ENCODE measurements at places on chromosomes 1 and 21.

DNA sequence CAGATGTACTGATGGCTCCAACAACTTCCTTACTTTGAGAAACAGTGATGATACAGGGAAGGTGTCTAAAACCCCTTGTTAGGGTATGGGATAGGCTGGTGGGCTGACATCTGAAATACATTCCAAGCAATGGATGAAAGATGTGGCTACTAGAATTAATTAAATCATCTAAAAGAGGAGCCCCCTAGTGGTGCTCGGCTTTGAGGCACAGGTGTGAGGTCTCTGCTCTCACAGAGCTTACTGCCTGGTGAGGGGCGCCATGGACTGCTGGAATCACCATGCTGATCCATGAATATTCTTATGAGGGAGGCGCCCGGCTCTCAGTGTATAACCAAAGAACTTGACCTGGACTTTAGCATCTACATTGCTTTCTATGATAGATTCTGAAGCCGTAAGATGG, 48.5 kb downstream of the GNG4 start:
- DNase-seq, result peak; percentile 8

DNA sequence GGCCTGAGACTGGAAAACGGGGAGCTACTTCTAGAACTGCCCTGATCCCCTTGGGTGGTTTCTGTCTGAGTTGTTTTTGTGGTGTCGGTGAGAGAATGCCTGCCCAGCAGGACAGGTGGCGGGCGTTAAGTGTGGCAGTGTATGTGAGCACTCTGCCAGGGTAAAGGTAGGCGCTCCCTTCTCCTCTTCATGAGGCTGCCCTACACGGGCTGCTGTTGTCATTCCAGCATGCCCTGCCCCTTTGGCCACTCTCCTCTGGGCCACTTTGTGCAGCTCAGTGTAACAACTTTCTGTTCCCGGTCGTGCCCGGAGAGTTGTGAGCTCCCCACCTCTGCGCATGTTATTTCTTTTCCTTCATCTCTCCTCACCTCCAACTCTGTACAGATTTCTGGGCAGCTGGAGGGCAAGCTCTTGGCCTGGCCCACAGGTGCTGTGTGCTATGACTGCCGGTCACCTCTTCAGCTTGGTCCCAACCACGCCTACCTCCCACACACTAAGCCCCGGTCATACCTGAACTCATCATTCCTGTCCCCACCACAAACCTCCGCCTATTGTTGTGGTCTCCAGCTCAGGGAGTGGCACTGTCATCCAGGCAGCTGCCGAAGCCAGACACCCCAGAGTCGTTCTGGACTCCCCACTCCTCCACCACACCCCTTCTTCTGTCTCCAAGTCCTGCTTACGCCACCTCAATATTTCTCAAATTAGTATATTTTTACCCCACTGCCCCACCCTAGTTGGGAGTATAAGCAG, 69.0 kb downstream of the GADD45A start:
- DNase-seq, result no peak

DNA sequence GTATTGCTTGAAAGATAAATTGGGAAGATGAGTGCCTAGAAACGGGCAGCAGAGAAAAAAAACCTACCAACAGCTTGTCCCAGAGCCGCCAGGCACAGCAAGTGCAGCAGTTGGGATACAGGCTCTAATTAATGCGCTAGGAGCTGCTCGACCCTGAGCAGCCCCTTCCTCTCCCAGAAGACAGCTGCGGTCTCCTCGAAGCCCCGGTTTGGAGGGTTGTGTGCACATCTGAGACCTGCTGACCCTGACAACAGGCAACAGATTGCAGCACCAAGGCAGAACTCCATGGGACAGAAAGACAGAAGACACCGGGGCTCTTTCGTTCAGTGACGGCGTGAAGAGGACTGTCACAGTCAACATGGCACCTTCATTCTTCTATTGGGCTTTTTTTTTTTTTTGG, 101.4 kb downstream of the TSEN15 start:
- DNase-seq, result no peak

- DNase-seq, result no peak
Measured at GRCh38 chr1:36805979-36806640, 228.2 kb downstream of the GRIK3 start.

DNA sequence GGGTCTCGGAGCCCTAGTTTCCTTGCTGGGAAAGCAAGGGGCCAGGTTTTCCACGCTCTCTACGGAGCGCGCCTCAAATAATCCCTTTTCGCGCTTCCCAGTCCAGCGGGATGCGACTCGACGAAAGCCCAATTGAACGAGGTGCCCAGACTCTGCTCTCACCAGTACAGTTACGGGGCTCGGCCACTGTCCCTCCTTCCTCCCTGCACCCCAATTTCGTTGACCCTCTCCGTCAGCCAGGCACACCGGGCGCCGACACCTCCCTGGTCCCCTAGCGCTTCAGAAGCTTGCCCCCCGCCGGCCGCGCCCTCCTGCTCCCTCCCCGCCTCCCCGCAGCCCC, 389 bp downstream of the SEMA6C start:
- no peak for DNase-seq

DNA sequence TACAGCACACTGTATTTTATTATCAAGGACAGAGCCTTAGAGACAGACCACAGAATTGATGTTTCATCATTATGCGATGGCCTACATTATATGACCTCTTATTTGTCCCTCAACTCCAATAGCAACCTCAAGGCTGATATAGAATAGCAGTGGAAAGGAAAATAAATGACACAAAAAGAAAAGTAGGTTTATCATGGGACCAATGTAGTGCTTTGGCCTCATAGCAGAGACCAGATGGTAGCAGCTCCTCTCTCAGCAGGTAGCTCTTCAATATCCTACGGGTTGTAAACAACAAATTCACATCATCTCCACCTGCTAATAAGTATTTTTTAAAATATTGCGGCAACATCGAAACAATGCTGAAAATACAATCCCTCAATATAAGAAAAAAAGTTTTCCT, 25.2 kb downstream of the ANP32E start:
- DNase-seq, result no peak

GRCh38 chr1:32971576-32971975, 7.0 kb upstream of the RNF19B start:
- no peak for DNase-seq

GRCh38 chr1:183827801-183828200, 22.9 kb downstream of the RGL1 start:
- DNase-seq, result no peak

- peak; percentile 65 for DNase-seq
Measured at GRCh38 chr1:23184212-23184934, 15.7 kb upstream of the LUZP1 start.

GRCh38 chr1:159686599-159687299, 27.6 kb downstream of the CRP start:
- no peak for DNase-seq

DNA sequence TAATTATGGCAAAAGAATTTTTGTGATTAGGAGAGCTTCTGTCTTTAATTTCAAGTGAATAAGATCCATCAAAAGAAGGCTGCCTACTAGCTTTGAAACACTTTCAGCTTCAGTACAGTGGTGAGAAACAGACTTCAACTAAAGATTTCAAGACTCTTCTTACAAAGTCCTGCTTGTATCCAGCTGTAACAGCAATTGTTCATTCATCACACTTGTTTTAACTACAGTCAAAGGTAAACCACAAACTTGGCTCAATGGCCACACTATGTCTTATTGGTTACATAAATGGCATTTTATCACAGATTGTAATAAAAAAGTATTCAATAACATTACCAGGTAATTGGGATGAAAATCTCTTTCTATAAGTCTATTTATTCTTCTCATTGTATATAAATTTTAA, 59.2 kb downstream of the WARS2 start:
- no peak for DNase-seq

GRCh38 chr1:17839641-17840196, 84.6 kb downstream of the ACTL8 start:
- DNase-seq, result no peak

GRCh38 chr1:102032534-102032933, 35.8 kb upstream of the OLFM3 start:
- no peak for DNase-seq

GRCh38 chr1:50305808-50306207, 117.4 kb downstream of the DMRTA2 start:
- DNase-seq, result no peak
